Right renal cortex interstitium (tissue), 3 donors: ENCODE measurements at places on chromosomes 4 and X. TPM values are rescaled to one million over a fixed set of nuclear protein-coding genes. Genes with fewer than 3 reads are reported as not detected.

Gene FOXR2
- polyA plus RNA-seq = not detected

Gene MAGEA2B
- polyA plus RNA-seq = not detected

DNA sequence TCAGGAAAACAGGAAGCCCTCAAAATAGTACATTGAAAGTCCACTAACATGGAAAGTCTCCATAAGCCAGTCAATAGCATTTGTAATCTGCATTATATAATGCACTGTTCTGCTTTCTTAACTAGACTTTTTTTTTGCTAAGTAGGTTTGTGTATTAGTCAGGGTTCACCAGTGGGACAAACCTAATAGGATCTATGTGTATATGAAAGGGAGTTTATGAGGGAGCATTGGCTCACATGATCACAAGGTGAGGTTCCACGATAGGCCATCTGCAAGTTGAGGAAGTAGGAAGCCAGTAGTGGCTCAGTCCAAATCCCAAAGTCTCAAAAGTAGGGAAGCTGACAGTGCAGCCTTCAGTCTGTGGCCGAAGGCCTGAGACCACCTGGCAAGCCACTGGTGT lies 116.0 kb downstream of the MXRA5 start:
- DNase-seq = no peak

Gene TCEAL9
- 248 TPM for polyA plus RNA-seq

- DNase-seq = no peak
Measured at GRCh38 chrX:65866146-65866545, 173.7 kb downstream of the VSIG4 start.

Gene UGT2A1
- polyA plus RNA-seq = 3.3 TPM

Gene ZFP92
- 0.98 TPM for polyA plus RNA-seq

DNA sequence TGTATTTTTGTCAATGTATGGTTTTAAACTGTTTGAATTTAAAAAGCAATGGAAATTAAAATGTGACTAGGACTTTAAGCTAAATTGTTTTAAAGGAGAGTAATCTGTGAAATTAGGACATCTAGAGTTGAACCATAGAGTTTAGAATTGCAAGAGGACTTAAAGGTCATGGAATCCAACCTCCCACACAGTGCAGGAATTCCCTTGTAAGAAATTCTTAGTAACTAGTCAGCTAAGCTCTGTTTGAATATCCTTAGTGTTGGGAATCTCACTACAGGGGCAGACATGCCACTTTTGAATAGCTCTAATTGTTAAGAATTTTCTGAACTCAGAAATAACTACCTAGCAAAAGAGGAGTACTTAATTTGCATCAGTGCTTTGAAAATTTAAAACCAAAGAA lies 292.9 kb downstream of the IL1RAPL1 start:
- DNase-seq = no peak

- no peak for DNase-seq
Measured at GRCh38 chr4:110787109-110787508, 164.2 kb upstream of the PITX2 start.

GRCh38 chr4:31365006-31365690 lies 645.0 kb downstream of the PCDH7 start:
- DNase-seq = no peak

Gene MTMR8
- polyA plus RNA-seq = 1.9 TPM

DNA sequence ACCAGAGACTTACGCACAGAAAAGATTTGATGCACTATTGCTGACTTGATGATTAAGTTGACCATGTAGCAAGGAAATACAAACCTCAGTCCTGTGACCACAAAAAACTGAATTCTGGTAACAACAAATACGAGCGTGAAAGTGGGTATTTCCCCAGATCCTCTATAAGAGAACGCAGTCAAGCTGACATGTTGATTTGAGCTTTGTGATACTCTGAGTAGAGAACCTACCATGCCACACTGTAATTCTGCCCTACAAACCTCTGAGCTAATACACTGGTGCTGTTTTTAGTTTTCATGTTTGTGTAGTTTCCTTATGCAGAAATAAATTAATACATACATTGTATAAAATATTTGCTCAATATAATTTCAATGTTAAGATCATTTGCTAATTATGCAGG lies 565.6 kb upstream of the EPHA5 start:
- DNase-seq = no peak

Gene SOX3
- not detected for polyA plus RNA-seq

Gene MUC7
- polyA plus RNA-seq = not detected

DNA sequence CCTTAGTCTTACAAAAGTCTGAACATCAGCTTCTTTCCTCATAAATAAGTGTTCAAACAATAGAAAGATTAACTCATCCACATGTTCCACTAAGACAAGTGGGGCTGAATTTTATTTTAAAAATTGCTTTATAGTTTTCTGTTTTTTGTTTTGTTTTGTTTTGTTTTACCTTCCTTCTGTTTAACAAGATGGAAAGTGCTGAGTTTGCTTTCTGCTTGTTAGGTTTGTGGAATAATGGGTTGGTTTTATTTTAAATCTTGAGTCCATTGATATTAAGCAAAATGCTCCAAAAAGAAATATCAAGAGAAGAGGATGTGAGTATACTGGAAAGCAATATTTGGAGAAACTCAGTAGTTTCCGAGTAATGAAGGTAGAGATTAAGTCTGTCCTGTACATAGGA lies 458.7 kb downstream of the FAT4 start:
- no peak for DNase-seq
